ENCODE measurements at places on chromosomes 2 and 18. TPM values are rescaled to one million over a fixed set of nuclear protein-coding genes. Genes with fewer than 3 reads are reported as not detected.

The ALLC gene
- not detected for total RNA-seq

The ACMSD gene
- not detected for total RNA-seq

The DYNAP gene
- not detected for total RNA-seq

The MAL gene
- total RNA-seq, result not detected

The PPP1CB gene
- total RNA-seq, result 70.3 TPM

The HJURP gene
- total RNA-seq, result 89.5 TPM

The EFHD1 gene
- 2.3 TPM for total RNA-seq

The SERPINB11 gene
- not detected for total RNA-seq

The ALPP gene
- total RNA-seq, result 0.56 TPM

The UGT1A8 gene
- total RNA-seq, result not detected

The MATN3 gene
- total RNA-seq, result 13.7 TPM

The HOXD12 gene
- total RNA-seq, result not detected

The STPG4 gene
- total RNA-seq, result 0.10 TPM

The DSG3 gene
- 0.02 TPM for total RNA-seq

The C1QL2 gene
- total RNA-seq, result 0.09 TPM

The NEB gene
- 0.17 TPM for total RNA-seq

The FRZB gene
- total RNA-seq, result 0.03 TPM

The LAMA1 gene
- 0.06 TPM for total RNA-seq

The MFF gene
- total RNA-seq, result 109 TPM

The YIPF4 gene
- 26.1 TPM for total RNA-seq

The LOXHD1 gene
- total RNA-seq, result not detected

The ELOA2 gene
- total RNA-seq, result not detected

The VPS54 gene
- 16.3 TPM for total RNA-seq

The TTL gene
- total RNA-seq, result 41.5 TPM

The LCT gene
- total RNA-seq, result 0.03 TPM

The AP1S3 gene
- total RNA-seq, result 29.0 TPM

The WIPF1 gene
- 22.0 TPM for total RNA-seq

The SLC4A5 gene
- total RNA-seq, result 0.41 TPM

The IGFBP5 gene
- 0.14 TPM for total RNA-seq

The COL4A4 gene
- 1.0 TPM for total RNA-seq

The EPB41L3 gene
- 0.44 TPM for total RNA-seq

The TNFRSF11A gene
- total RNA-seq, result 8.3 TPM

The SCTR gene
- not detected for total RNA-seq

The KANSL1L gene
- 0.28 TPM for total RNA-seq

The IL1B gene
- 0.40 TPM for total RNA-seq

The RANBP2 gene
- 11.5 TPM for total RNA-seq

The CIAO1 gene
- total RNA-seq, result 89.5 TPM

The RAB6C gene
- total RNA-seq, result not detected

The AMER3 gene
- total RNA-seq, result not detected

The KCNG2 gene
- not detected for total RNA-seq

The PLGLB2 gene
- total RNA-seq, result 0.16 TPM

The GNLY gene
- total RNA-seq, result not detected

The CEP76 gene
- total RNA-seq, result 8.3 TPM

The GALNT13 gene
- 10.0 TPM for total RNA-seq
